Right ventricle myocardium inferior (tissue), 1 donor: ENCODE measurements at places on chromosomes 3 and 15. TPM values are rescaled to one million over a fixed set of nuclear protein-coding genes. Genes with fewer than 3 reads are reported as not detected.
A peak's percentile ranks its signal among the peaks of the same experiment; 100 is the strongest.

EAF2 gene
- 3.3 TPM for total RNA-seq

DPPA2 gene
- not detected for total RNA-seq

- DNase-seq: no peak
These were observed 494 bp downstream of the CPLX3 start for GRCh38 chr15:74826921-74827320.

DNA sequence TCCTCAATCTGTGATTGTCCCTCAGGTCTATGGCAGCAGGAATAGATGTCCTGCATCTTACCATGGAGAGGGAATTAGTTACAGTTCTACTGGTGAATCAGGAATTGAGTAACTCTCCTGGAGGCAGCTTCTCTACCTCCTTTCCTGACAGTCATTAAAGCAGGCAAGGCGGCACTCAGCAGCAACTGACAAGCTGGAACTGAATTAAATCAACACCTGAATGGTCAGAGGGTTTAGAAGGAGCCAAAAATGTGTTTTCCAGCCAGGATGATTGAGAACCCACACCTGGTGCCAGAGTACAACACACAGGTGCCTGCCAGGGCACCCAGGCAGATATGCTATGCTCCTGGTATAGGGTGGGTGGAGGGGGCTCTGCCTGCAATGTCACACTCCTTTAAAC lies 43.1 kb upstream of the TIPARP start:
- no peak for DNase-seq

DNA sequence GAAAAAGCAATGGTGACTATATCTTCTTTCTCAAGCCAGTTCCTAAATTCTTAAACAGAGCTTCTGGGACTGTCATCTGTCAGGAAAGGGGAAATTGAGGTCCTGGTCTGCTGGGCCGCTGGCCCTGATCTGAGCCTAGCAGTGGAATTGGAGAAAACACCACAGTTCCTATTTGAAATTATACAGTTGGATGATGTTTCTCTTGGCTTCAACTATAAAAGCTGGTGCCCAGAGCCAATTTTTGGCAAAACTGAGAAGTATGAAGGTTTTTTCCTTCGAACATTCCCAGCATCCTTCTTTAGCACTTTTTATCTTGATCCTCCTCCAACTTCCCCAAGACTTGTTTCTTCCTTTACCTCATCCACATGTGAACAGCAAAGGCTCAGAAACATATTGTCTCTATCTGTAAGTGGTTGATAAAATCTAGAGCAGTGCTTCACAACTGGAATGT lies 83.9 kb downstream of the CD47 start:
- DNase-seq: no peak

LDHAL6B gene
- not detected for total RNA-seq

DNA sequence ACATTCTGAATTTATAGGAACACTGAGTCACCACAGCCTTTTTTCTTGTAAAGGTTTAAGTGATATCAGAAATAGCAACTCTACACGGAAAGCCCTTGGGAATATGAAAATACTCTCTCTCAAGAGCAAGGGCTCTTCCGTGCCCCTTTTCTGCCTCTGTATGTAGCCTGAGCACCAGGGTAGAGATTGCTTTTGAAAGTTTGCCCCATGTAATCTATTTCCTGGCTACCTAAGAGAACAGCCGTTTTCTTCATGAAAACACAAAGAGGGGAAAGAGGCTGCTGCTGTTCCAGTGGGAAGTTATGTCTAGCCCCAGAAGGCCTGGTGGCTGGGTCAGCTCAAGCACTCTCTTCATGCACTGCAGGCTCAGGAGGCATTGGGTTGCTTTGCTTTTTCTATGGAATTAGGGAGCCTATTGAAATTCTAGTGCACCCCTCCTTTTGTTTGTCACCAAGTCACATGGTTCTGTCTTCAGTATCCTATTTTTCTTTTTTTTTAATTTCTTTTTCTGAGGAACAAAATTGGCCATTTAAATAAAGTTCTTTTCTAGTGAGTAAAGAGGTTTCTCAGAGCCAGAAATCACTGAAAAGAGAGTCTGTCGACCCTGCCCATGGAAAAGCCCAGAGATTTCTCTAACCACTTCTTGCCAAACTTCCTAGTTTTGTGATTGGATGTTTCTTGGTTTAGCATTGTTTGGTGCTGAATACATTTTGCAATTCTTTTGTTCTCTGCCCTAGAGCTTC lies 39.5 kb downstream of the TIGIT start:
- no peak for DNase-seq

DNA sequence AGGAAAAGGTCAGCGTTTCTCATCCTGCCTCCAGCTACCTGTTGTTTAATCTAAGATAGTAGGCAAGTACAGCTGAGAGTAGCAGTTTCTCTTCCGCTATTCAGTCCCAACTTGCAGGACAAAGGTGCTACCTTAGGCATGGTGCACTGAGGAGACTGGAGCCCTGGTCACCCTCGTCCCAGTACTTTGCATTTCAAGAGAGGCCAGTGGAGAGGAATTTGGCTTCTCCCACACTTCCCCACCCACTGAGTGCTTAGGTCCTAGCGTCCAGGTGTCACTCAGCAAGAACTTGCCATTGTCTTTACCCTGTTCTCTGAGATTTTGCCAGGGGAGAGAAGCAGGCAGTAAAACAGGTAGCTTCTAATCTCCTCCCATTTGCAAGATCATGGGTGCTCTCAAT lies 12.5 kb upstream of the RPN1 start:
- DNase-seq: no peak

C3orf49 gene
- total RNA-seq: not detected

DNA sequence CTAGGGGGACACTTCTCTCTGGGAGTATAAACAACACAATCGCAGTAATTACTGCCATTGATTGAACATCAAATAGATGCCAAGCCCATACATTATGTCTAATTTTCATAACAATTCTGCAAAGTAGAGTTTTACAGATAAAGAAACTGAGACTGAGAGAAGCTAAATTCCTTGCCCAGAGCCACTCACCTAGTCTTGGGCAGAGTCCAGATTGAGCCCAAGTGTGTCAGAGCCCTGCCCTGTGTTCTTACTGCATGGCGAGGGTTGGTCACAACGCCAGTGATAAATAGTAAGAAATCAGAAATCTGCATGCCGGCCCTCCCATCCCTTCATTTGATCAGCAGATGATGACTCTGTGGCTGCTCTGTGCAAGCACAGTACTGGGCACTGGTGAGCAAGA lies 106.3 kb downstream of the C3orf70 start:
- no peak for DNase-seq

GRCh38 chr3:72303926-72304325 lies 519.0 kb upstream of the PROK2 start:
- no peak for DNase-seq

SLC6A1 gene
- 0.57 TPM for total RNA-seq

CFAP44 gene
- total RNA-seq: 2.2 TPM

DNA sequence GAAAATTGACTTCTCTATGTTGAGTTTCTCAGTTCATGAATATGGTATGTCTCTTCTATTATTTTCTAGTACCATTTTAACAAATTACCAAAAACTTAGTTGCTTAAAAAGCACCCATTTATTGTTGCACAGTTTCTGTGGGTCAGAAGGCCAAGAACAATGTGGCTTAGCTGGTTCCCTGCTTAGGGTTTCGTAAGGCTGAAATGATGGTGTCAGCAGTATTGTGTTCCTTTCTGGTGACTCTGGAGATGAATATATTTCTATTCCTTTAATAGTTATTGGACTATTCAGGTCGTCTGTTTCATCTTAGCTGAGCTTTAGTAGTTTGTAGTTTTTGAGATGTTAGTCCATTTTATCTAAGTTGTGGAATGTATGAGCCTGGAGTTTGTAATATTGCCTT lies 44.9 kb downstream of the IL1RAP start:
- no peak for DNase-seq

NOX5 gene
- not detected for total RNA-seq

DNA sequence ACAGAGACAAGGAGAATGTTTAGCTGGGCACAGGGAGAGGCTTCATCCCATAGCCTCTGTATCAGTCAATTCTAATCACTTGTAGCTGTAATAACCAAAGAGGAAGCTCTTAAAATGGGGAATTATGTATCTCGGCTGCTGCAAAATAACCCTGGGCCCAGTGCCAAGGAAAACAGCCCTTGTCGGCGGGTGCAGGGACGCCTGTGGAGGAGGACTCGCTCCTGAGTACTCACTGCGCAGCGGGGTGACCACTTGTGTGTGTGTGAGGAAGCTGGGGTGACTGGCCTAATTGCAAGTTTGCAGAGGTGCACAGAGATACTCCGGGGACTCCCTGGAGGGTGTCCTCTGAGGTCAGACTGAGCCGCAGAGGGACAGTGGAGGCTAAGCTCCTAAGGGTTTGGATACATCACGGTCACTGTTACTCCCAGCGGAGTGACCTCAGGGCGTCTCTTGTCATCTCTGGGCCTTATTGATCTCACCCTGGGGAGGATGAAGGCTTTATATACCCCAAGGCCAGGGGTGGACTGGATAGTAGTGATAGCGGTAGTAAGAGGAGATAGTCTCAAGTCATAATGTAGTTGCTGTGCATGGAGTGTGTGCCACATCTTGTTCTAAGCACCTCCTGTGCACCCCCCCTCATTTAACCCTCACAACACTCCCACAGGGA lies 37.2 kb downstream of the SLC6A6 start:
- DNase-seq: peak; percentile 92

GRCh38 chr3:52072020-52072419 lies 15.6 kb upstream of the DUSP7 start:
- DNase-seq: no peak

SAMD7 gene
- total RNA-seq: not detected

LRRC49 gene
- total RNA-seq: 70.9 TPM

SEMA3B gene
- total RNA-seq: 19.8 TPM

- DNase-seq: no peak
These were observed 31.5 kb upstream of the C3orf80 start for GRCh38 chr3:160193644-160194192.

PAK6 gene
- 10.1 TPM for total RNA-seq

NANOGP8 gene
- total RNA-seq: not detected

DNA sequence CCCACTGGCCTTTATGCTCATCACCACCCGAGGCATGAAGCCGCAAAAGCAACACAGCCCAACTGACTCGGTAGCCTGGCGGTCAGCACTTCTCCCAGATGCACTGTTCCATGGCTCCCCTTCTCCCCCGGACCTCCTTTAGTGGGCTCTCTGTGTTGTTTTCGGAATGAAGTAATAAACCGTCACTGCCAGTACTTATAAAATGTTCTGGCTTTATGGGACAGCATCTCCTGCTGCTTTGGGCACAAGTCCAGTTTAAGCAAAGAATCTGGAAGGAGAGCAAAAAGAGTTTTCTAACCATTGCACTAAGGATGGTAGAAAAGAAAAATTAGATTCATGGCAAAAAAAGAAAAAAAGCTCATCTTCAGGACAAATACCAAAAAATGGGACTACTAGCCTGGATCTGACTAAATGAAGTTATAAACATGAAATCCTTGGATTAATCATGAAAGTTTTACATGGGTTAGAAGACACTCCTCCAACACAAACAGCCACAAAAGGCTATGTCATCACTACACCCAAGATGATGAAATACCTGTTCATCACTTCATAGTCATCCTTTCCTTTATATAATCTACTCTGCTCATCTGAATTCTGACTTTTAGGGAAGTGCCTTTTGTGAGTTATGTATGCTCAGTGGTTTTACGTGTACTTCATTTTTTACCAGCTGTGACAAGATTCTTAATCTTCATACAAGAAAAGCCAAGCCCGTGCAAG lies 89.5 kb upstream of the UBE2E2 start:
- no peak for DNase-seq

EPHB1 gene
- total RNA-seq: 1.4 TPM

- no peak for DNase-seq
These were observed 114.7 kb downstream of the ETFA start for GRCh38 chr15:76196269-76197231.

OIP5 gene
- 0.51 TPM for total RNA-seq

GABRA5 gene
- not detected for total RNA-seq

DNA sequence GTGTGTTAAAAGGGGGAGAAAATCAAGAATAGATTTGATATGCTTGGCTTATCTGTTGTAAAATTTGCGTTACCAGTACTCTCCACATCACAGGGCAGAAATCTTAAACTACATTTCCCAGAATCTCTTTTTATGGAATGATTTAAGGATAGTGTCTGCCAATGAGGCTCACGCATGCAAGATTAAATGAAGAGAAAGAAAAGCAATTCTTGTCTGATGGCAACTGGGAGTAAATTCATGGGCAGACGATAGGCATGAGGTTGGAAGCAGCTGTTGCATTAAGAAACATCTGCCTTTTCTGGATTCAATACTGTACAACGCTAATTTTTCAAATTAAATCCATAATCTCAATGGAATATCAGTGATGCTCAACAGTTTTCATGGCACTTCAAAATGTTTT lies 27.2 kb upstream of the ANKRD28 start:
- no peak for DNase-seq

DNA sequence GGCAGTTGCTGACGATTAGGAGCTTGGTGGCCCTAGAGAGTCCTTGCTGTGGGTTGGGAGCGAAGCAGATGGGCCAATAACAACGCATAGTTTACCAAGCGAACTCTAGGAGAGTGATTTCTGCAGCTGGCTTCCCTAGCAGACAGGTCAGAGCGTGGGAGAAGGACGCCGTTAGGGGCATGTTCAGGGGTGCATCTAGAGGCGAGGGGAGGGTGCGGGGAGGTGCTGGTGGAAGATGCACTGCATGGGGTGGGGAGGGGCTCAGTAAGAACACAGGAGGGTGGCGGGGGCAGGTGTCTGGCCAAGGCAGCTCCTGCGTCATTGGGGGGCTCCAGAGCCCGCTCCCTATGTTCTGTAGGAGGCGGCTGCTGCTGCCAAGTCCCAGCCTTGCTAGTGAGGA lies 8.9 kb downstream of the APBA2 start:
- DNase-seq: no peak

DNA sequence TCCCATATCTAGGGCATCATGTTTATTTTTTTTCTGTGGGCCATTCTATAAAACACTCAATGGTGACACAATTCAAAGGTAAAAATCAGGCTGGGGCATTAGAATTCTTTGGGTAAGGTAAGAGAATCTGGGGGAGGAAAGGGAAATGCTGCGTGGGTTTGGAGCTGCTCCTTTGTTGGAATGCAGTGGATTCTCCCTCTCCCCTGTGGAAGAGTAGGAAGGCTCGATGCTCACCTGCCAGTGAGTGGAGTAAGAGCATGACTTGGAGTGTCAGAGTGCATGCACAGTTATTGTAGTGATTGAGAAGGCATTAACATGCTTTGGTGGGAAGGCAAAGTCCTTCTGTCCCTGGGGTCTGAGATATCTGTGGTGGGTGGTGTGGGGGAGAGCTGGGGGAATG lies 280.0 kb downstream of the PDCD6IP start:
- no peak for DNase-seq

DNA sequence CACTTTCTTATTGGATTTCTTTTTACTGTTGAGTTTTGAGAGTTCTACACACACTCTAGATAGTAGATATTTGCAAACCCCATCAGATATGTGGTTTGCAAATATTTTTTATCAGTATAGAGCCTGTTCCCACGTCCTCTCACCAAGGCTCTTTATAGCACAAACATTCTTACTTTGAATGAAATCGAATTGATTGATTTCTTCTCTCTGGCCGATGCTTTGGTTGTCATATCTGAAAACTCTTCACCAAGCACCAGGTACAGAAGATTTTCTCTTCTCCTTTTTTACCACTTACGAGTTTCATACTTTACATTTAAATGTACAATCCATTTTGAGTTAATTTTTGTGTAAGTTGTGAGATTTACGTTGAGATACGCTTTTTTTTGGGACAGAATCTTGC lies 163.4 kb downstream of the PTPRG start:
- DNase-seq: no peak
